ENCODE measurements at places on chromosomes 2 and 18.

DNA sequence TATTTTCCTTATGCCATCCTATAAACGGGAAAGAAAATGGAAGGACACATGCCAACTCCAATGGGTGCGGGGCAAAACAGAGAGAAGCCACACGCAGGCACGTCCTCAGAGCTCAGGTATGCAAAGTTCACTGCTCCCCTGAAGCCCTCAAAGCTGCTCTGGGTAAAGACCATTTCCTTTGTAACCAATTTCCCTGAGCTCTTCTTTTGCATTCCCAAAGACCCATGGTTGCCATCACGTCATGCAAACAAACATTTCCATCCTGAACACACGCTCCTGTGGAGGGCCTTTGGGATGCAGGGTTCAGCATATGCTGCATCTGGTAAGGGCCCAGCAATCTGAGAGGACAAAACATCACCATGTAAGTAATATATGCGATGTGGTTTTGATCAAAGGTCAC is 69.4 kb downstream of the EMILIN2 start:
- DNase-seq = no peak

GRCh38 chr2:169713331-169713730 is 19.1 kb downstream of the PHOSPHO2 start:
- DNase-seq = no peak

GRCh38 chr2:85308896-85309555 is 18.8 kb downstream of the TGOLN2 start:
- no peak for DNase-seq

- no peak for DNase-seq
Observed at GRCh38 chr2:207227062-207227748, 61.5 kb upstream of the KLF7 start.

DNA sequence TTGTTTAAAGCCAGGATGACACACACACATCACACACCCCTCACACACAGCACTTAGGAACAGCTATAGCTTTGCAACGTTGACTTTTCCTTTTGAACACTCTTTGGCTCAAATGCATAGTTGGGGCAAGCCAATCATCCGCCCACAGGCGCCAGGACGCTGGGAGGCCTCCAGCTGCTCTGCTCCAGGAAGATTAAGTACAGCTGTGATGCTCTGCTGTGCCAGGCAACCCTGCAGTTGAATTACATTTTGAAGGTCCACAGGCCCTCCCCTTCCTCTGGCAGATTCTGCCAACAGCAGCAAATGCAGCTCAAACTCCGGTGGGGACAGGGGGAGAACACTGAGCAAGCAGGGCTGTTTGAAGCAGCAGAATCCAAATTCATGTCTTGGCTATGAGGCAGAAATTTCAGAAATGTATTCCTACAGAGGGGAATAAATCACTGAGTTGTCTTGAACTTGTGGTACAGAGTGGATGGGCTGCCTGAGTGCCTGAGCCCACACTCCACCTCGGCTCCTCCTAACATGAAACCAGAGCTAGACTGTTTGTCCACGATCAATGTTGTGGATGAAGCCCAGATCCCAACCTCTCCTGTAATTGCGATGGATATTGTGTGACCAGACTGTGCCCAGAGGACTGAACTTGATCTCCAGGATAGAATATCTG is 86.5 kb upstream of the PPP1CB start:
- no peak for DNase-seq

DNA sequence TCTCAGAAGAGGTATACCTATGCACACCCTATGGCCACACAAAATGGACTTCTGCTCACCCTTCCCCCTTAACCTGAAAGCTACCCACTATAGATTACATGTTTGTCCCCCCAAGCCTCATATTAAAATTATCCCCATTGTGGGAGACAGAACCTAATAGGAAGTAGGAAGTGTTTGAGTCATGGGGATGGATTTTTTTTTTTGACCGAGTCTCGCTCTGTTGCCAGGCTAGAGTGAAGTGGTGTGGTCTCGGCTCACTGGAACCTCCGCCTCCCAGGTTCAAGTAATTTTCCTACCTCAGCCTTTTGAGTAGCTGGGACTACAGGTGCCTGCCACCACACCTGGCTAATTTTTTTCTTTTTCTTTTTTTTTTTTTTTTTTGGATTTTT is 98.6 kb downstream of the MREG start:
- DNase-seq = no peak
